ENCODE measurements at places on chromosomes 12 and 14. TPM values are rescaled to one million over a fixed set of nuclear protein-coding genes. Genes with fewer than 3 reads are reported as not detected.

Gene TAS2R14
- 8.0 TPM for total RNA-seq

Gene CPNE6
- 1.5 TPM for total RNA-seq

Gene RAB5B
- total RNA-seq: 139 TPM

DNA sequence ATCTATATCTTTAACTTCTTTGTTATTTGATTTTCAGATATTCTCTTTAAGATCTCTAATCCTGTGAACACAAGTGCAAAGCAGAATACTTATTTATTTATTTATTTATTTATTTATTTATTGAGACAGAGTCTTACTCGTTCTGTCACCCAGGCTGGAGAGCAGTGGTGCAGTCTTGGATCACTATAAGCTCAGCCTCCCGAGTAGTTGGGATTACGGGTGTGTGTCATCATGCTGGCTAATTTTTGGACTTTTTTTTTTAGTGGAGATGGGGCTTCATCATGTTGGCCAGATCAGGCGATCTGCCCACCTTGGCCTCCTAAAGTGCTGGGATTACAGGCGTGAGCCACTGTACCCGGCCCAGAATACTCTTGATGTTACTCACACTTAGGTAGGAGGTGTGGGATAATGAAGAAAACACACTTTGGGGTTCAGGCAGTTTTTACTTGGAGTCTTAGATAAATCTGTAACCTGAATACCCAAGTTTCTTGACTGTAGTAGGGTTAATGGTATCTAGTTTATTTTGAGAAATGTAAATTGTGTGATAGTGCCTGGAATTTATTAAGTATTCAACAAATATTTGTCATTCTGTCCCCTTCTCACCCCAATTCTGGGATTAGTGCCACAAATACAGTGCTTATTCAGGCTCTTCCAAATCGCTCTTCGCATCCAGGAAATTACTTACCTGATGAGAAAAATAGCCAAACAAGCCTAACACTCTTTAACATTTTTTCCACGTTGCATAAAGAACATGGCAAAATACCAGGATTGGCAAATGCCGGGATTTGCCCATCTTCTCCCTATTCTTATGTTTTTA is 33.0 kb downstream of the METAP2 start:
- DNase-seq: no peak

DNA sequence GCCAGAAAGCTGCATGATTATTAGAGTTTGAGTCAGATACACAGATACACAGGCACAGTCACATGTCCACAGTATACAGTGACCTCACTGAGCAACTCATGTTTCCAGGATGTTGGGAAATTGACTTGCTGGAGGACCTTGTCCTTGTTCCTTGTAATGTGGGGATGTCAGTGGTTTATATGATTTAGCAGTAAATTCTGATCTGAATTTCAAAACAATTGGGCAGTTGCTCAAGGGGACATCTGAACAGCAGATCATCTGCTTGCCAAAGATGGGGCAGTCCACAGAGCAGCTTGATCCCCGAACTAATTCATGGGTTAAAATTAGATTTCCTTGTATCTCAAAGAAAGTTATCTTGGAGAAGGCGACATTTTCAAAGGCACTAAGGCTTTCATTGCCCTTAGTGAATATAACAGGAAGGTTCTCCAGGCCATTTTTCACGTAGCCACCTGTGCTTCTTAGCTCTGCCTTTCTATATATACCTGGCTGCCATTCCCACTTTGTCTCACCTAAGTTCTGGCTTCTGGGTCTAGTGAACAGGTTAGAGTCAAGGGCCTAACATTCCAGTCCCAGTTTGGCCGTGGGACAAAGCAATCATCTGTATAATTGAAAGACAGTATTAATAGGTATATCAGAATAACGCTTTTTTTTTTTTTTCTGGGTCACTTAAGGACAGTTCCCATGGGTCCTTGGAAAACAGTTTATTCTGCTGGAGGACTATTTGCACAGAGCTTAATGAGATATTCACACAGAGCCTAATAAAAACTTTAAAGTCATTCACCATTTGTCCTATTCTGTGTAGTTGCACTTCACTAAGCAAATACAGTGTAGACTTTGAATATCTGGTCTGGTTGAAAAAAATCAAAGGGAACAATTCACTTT is 64.9 kb upstream of the STRN3 start:
- DNase-seq: no peak

- no peak for DNase-seq
These were observed 57.1 kb downstream of the STON2 start for GRCh38 chr14:81342850-81343580.

DNA sequence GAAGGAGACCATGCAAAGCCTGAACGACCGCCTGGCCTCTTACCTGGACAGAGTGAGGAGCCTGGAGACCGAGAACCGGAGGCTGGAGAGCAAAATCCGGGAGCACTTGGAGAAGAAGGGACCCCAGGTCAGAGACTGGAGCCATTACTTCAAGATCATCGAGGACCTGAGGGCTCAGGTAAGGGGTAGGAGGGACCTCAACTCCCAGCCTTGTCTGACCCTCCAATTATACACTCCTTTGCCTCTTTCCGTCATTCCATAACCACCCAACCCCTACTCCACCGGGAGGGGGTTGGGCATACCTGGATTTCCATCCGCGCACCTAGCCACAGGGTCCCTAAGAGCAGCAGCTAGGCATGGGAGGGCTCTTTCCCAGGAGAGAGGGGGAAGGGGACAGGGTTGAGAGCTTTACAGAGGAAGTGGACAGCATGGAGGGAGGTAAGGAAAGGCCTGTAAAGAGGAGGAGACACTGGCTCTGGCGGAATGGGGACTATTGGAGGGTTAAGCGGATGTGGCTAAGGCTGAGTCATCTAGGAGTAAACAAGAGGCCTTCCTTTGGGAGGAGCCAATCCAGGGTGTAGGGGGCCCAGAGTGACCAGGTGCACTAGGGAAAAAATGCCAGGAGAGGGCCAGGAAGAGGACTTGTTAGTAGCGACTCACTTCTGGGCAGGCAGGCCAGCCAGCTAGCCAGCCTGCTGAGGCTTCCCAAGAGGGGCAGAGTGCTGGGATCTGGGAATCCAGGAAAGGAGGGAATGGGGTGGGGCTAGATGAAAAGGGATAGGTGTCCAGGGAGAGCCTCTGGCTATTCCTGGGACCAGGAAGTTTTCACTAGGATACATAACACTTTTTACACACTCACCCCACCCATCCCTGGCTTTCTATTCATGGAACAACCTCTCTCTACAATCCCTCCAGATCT is 754 bp downstream of the KRT18 start:
- DNase-seq: peak; percentile 82

GRCh38 chr12:110619534-110619953 is 5.6 kb downstream of the TCTN1 start:
- no peak for DNase-seq
